ENCODE measurements at places on chromosomes 12 and 14.

DNA sequence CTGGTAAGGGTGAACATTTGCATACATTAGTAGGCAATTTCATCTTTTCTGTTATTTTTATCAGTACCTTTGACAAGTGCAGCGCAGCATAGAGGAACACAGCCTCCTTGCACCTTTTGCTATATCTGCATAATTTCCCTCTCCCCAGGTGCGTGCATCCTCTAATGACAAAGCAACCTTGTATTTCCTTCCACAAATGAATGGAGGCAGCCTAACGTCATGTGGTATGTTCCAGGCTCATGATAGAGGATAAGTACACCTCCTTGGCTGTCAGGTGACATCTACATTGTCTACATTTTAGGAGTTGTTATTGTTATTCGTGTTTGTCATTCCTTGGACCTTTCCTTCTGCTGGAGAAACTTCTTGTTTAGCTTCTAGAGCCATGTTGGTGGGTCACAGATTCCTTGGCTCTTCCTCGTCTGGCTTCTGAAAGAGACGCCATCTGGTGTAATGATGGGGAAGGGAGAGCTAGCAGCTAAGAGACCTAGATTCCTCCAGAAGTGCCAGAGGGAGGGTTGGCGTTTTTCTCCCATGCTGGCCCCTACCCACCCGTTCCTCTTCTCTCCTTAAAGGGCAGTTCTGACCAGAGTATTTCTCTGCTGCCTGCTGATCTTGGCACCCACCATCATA, 37.0 kb downstream of the EVL start:
- no peak for DNase-seq

DNA sequence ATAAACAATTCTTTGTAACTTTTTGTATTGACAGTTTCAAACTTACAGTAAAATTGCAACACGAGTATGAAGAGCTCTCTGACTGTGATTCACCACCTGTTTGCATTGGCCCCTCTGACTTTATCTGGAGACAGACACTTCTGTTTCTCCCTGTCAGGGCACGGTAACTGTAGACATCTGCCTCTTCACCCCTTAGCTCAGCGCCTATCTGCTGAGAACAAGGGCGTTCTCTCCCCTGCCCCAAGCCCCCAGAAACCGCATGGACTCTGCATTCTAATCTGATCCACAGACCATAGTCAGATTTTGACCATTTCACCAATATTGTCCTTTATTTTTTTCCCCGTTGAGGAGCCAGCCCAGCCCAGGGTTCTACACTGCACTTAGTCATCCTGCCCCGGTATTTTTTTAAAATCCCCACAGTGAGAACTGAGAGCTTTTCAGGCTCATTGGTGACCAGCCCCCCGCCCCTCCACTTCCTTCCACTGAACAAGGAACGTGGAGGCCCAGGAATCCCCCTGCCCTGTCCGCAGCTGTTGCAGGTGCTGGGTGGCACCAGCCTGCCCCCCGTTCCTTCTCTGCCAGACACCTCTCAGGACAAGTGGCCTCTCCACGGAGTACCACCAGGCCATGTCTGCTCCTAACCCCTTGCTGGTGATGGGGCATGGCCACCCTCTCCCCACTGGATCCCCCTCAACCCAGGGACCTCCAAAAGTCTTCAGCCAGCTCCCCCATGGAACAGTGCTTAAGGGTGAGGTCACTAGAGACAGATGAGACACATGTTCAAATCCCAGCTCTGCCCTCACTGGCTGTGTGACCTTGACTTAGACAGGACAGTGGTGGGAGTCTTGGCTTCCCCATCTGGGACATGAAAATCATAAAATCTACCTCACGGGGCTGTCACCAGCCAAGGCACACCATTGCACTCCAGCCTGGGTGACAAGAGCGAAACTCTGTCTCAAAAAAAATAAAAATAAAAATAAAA, 11.2 kb downstream of the RHOF start:
- no peak for DNase-seq

GRCh38 chr12:122322501-122322900, 56.2 kb upstream of the VPS33A start:
- no peak for DNase-seq

GRCh38 chr12:32309811-32310736, 89.3 kb upstream of the FGD4 start:
- DNase-seq = no peak

- DNase-seq = no peak
Observed at GRCh38 chr14:66359500-66359899, 126.7 kb upstream of the CCDC196 start.

DNA sequence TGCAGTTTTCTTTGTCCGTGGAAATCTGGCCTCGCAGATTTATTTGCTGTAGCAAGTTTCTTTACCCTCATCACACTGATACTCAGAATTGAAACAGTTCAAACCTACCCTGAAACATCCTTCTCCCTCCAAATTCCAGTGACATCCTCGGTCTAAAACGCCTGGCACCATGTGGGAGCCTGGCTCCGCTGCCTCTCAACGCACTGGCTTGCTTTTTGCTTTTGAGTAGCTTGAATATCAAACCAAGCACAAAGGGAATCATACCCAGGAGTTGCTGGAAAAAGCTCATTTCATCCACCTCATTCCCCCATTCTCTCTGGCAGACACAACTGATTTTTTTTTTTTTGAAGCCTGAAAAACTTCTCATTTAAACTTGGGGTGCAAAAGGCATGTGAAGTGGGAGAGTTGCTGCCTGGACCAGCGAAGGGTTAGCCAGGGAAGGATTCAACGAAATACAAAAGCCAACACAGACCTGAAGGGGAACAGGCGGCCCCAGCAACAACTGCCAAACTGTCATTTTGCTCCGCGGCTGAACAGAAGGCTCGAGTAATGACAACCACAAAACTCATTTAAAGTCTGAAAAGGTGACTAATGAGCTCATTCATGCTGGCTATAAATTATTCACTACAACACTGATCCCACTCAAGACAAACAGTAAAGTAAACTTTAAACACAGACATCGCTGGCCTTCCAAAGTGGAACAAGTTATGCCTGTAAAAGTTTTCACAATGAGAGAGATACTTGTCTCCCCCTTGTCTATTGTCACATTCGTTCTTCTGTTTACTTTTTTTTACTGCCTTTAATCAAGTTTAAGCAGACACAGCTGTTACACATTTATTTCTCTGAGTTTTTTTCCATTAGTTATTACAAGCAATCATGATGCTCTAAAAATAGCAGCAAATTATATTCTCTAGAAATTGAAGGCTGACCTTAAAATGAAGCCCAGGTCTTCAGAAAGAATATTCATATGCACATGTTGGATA, 12.5 kb upstream of the FOXN3 start:
- no peak for DNase-seq

DNA sequence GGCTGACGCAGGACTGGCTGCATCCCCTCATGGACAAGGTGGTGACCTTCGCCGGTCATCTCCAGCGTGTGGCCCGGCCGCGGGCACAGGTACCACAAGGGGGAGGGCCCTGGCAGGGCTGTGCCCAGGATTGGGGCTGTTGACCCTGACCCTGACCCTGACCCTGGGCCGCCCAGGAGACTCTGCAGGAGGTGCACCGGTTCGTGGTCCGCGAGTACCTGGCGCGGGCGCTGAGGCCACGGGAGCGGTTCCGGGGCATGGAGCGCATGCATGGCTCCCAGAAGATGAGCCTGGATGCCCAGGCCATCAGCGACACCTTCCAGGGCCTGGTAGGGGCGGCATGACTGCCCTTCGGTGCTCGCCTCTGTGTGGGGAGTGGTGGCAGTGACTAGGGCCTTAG, 12.9 kb downstream of the EXOC3L4 start:
- DNase-seq = no peak

DNA sequence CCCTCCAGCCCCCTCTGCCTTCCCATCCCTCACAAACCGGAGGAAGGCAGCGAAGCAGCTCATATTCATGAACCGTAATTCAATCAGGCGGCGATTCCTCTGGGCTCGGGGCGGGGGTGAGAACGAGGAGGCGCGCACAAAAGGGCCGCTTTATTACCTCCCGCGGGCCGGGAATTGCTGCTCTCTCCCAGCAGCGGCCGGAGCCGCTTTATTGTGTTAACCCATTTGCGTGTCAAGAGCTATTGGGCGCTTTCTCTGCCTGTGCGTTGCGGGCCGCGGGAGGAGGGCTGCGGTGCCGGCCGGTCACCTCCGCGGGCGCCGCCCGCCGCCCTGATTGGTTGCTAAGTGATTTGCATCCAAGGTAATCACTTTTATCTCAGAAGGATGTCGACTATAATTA, 4.8 kb downstream of the FAM222A start:
- DNase-seq = no peak

- no peak for DNase-seq
Observed at GRCh38 chr12:31322801-31323207, 3.1 kb downstream of the SINHCAF start.

DNA sequence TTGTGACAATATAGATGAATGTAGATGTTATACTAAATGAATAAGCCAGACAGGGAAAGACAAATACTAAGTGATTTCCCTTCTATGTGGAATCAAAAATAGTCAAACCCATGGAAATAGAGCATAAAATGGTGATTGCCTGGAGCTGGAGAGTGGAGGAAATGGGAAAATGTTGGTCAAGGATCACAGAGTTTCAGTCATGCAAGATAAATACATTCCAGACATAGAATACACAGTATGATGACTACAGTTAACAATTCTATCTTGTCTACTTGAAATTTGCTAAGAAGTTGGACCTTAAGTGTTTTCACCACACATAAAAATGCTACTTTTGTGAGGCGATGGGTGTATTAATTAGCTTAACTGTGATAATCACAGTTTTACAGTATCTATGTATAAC, 1182.7 kb downstream of the AACS start:
- DNase-seq = no peak

DNA sequence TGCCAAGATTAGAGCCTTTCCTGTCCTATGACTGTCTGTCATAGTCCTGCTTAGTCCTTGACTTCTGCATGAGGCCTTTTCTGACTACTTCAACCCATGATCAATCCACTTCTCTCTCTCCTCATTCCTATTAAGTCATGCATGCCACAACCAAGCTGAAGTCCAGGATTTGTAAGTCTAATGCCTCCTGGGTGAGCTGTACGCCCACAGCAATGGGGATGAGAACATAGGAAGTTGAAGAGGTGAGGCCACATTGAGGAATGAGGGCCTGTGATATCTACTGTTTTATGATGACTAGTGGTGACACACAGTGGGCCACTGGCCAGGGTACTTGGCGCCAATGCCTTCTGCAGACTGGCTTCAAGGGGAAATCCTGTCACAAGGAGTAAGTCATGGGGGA, 994.1 kb upstream of the TMEM132C start:
- no peak for DNase-seq

- no peak for DNase-seq
Observed at GRCh38 chr14:63269561-63270225, 49.0 kb downstream of the GPHB5 start.

DNA sequence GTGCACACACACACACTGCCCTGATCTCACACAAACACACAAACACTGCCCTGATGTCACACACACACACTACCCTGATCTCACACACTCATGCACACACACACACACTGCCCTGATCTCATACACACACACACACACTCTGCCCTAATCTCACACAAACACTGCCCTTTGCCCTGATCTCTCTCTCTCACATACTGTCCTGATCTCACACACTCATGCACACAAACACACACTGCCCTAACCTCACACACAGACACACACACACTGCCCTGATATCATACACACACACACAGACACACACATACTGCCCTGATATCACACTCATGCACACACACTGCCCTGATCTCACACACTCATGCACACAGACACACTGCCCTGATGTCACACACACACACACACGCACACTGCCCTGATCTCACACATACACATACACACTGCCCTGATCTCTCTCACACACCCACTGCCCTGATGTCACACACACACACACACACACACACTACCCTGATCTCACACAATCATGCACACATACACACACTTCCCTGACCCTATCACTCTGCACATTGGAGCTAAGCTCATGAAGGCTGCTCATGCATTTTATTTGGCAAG, 97.6 kb upstream of the DIO3 start:
- no peak for DNase-seq

DNA sequence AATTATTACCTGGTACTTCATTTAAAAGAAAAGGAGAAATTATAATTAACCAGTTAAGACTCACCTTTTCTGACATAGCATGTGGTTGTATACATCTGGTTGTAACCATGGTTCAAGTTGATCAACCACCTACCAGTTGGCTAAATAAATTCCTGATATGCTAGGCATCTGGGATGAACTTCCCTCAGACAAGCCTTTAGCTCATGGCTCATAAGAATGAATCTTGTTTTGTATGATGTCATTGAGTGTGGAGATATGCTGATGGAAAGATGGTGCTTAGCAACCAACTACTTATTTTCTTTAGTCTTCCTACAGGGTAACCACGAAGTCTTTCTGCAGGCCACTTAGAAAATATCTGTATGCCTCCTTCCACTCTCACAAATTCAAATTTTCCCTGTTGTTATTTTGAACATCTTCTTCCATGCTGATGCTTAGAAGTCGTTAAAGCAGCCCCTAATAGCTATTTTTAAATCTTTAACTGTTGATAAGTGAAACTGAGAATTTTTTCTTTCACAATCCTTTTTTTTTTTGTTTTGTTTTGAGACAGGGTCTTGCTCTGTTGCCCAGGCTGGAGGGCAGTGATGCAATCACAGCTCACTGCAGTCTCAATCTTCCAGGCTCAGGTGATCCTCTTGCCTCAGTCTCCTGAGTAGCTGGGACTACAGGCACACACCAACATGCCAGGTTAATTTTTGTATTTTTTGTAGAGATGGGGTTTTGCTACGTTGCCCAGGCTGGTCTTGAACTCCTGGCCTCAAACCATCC, 51.9 kb upstream of the PTHLH start:
- no peak for DNase-seq

DNA sequence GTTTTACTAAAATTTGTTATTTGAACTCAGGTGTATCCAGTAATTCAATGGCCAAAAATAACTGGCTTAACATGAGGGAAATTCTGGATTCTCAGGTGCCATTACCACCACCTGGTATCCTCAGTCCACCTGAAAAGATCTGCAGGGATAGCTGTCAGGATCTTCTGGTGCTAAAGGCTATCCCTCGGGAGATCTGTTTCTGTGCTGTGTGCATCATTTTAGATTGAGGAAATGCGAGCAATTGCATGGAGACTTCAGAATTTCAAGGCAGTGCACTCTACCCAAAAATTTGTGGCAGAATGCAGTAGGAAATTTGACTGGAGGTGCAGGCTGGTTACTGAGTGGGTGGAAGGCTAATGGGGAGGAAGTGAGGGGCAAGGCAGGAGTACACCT, 26.4 kb downstream of the ZCCHC8 start:
- DNase-seq = no peak

DNA sequence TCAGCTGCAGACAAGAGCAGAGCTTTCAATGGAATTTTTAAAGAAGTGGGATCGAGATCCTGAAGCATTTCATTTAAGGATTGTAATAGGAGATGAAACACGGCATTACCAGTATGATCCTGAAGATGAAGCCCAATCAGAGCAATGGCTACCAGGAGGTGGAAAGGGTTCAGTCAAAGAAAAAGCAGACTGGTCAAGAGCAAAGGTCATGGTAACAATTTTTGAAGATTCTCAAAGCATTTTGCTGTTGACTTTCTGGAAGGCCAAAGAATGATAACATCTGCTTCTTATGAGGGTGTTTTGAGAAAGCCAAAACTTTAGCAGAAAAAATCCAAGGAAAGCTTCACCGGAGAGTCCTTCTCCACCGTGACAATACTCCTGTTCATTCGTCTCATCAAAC, 204.3 kb upstream of the EEA1 start:
- no peak for DNase-seq

Measured in central memory CD8-positive, alpha-beta T cell (primary cell).